ENCODE measurements at places on chromosomes 6 and 20.

GRCh38 chr6:160260367-160260766, 1.7 kb upstream of the SLC22A2 start:
- DNase-seq = no peak

DNA sequence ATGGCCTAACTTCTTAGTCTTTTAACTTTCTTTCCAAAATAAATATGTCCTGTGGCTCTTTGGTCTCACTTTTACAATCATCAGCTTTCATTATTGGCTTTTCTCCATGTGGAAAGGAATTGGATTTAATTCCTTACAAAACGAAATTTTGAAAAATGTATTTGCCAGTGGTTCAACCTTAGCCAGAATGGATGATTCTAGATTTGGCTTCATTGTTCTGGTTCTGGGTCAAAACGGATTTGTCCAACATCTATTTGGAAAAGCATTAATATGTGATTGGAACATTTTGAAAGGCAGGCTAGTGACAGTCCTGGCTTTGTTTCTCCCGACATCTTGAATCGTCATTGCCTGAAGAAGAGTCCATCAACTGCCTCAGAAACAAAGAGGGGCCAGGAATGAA, 59.2 kb downstream of the TENT5A start:
- DNase-seq = no peak

GRCh38 chr6:4925580-4925979, 78.3 kb downstream of the RPP40 start:
- no peak for DNase-seq

DNA sequence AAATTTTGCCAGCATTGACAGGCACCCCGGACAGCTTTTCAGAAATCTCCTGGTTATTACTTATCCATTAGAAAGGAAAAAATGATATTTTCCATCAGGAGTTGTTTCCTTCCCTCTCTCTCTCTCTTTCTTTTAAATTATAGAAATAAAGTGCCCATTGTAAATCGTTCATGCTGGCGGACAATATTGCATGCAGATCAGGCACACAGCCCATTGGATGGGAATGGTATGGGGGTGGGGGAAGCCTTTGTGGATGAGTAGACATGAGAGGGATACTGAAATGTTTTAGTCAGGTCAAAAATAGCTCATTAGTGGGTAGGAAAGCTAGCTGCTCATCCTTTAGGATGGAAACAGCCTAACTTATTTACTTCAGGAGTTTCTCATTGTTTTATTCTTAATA, 764.9 kb upstream of the MMS22L start:
- DNase-seq = no peak

GRCh38 chr6:146896960-146897701, 298.4 kb downstream of the ADGB start:
- DNase-seq = no peak

- DNase-seq = peak; percentile 29
These were observed 232.7 kb downstream of the HIVEP2 start for GRCh38 chr6:142712231-142712630.

DNA sequence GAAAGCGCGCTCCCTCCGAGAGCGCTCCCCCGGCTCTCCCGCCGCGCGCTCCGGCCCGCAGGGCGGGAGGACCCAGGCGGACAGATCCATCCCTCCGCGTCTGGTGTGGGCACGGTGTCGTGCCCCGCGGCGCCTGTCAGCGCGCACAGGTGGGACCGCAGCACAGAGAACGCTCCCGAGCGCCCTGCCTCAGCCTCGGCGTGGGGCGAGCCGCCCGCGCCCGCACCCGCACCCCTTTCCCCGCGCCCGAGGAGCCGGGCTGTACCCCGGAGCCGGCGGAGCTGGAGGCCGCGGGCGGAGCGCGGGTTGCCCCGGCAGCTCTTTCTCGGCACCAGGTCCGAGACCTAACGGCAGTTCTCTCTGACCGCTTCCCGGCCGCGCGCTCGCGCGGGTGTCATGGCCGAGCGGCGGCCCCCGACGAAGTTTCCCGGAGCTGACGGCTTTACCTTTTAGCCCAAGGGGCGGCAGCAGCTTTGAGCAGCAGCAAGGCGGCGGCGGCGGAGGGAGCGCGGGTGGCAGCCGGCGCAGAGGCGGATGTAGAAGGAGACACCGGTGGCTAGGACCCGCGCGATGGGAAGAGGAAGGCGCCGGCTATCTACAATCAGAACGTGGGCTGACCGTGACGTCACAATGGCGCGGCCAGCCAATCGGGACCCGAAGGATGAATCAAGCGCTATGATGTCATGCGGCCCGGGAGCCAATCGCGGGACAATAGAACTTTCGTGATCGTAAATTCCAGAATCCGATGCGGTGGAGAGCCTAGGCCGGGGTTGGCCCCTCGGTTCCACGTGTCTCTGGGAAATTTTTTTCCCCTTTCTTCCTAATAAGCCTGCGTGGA, at the start of gene ELOVL5:
TSS of gene ELOVL5 (minus strand) at position 580 of the 838 bp plus-strand sequence. CDS start 53,251 bp downstream, outside the sequence.
- DNase-seq = peak; percentile 99

DNA sequence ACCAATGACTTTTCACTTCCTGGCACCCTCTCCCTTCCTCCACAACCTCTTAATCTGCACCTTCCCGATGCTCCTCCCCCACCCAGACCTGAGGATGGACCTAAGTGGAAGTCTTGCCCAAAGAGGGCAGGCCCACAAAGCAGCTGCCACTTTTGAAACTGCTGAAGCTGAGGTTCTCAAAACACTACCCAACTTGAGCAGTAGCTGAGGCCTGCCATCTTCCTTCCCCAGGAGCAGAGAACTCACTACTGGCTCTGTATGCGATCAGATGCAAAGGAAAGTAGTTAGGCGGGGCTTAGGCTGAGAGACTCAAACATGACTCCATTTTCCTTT, 1.5 kb downstream of the HM13 start:
- no peak for DNase-seq

DNA sequence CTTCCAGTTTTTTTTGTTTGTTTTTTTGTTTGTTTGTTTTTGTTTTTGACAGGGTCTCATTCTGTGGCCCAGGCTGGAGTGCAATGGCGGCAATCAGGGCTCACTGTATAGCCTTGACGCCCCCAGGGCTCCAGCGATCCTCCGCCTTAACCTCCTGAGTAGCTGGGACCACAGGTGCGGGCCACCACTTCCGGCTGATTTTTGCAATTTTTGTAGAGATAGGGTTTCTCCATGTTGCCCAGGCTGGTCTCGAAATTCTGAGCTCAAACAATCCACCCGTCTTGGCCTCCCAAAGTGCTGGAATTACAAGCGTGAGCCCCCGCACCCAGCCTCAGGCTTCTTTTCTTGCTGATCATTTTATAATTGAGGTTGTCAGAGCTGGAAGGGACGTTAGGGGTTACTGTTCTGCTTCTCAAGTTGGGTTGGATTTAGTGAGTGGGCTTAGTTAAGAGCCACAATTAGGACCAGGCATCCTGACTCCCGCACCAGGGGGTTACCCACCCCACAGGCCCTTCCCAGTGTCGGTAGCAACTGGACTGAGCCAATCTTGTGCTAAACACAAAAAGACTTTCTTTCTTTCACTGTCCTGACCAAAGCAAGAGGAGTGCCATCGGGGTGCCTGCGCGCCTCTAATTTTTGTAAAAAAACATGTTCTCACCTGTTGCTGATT, 13.1 kb upstream of the ZSCAN9 start:
- no peak for DNase-seq

- no peak for DNase-seq
These were observed 20.1 kb upstream of the TCP11 start for GRCh38 chr6:35161266-35161665.

DNA sequence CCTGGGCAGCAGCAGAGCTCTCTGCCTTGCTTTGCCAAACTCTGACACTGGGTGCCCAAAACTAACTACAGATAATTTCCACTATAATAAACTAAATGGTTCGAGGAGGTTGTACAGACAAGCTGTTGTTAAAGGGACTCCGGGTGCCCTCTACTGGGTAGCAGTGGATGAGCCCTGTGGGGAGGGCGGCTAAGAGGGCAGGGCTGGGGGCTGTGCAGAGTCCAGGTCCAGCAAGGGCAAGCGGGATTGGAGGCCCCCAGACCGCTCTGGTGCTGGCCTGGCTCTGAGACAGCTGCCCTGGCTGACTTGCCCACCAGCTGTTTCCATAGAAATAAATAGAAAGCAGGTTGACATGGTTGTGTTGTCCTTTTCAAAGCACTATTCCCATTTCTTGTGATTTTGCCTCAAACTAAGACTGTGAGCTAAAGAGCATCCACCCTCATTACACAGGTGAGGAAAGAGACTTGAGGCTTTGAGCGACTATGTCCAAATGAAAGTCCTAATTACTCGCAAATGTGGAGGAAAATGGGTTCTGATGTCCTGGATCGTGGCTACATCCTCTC, 167.6 kb upstream of the CST7 start:
- peak; percentile 26 for DNase-seq

GRCh38 chr20:36975099-36975818, 23.8 kb upstream of the SAMHD1 start:
- DNase-seq = no peak

DNA sequence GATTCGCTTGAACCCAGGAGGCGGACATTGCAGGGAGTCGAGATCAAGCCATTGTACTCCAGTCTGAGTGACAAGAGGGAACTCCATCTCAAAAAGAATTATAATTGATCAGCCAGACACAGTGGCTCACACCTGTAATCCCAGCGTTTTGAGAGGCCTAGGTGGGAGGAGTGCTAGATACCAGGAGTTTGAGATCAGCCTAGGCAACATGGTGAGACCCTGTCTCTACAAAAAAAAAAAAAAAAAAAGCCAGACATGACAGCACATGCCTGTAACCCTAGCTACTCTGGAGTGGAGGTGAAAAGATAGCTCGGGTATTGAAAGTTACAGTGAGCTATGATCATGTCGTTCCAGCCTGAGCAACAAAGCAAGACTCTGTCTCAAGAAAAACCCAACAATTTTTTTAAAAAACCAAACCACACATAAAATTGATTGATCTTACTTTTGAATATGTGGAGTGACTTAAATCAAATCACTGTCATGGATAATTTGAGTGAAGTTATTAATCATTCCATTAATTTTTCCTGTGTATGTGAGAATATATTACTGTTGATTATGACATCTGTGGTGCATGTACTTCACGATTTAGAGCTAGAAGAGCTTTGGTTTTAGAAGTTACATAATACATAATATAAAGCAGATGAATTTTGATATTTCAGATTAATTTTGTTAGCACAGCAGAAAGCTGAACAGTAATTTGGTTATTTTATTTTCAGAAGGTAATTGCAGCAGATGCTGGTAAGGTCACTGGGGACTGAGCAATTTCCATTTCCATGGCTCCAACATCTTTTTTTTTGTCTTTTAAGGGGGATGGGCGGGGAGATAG, 34.4 kb downstream of the NCOA7 start:
- DNase-seq = peak; percentile 33

GRCh38 chr6:50744976-50745375, 31.6 kb downstream of the TFAP2D start:
- no peak for DNase-seq

DNA sequence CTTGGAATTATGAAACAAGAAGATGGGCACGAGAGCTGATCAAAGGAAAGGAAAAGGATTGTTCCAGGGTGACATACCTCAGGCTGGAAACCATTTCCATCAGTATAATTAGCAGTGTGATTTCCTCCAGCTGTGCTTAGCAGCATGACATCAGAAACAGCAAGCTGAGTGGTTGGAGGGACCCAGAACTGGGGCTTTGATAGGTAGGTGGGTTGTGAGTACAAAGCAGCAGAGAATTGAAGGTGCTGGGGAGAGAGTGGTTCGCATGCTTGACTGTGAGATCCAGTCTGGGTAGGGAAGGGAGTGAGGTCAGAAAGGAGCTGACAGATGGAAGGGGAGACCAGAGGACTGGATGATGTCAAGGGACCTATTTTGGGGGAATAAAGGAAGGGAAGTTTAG, 90.4 kb downstream of the CD164 start:
- no peak for DNase-seq

- peak; percentile 48 for DNase-seq
These were observed at the start of gene ADGRG6 for GRCh38 chr6:142301651-142302391. ADGRG6 (plus strand) TSS chr6:142302007; CDS start chr6:142302330, 323 bp downstream.

- no peak for DNase-seq
These were observed 186.9 kb downstream of the LMBRD1 start for GRCh38 chr6:69609836-69610472.

DNA sequence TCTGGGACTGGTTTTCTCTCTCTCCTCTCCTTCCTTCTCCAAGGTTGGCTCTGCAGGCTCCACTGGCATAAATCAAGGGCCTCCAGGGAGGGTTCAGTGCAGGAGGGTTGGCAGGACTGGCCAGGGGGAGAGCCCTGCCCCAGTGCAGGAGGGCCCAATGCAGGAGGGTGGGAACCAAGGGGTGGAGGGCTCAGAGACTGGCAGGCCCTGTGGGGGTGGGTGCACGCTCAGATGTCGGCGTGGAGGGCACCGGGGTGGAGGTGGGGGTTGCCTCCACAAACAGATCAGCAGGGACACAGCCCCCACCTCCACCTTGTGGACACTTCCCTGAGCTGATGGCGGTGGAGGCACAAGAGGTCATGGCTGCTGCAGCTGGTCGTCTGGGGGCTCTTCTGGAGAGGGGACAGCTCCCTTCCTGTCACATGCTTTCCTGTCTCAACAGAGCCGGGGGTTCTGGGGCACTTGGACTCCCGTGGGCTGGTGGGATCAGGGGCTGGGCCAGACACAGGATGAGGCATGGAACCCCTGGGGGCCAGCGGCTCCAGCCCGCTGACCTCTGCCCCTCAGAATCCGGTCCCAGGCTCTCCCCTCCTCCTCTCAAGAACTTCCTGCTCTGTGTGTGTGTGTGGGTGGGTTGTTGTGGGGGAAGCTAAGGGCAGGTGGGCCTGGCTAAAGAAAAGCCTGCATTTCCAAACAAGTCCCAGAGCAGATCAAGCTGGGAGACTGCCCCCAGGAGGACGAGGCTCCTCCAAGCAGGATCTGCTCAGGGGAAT, 2.7 kb upstream of the ABHD16B start:
- DNase-seq = no peak

GRCh38 chr6:126477678-126478077, 137.8 kb downstream of the CENPW start:
- DNase-seq = no peak

- DNase-seq = no peak
These were observed 44.7 kb downstream of the NFATC2 start for GRCh38 chr20:51497542-51498467.

- DNase-seq = no peak
These were observed 32.0 kb downstream of the ELMO2 start for GRCh38 chr20:46374383-46374782.

GRCh38 chr20:61719691-61720347, 345.9 kb downstream of the TAF4 start:
- DNase-seq = no peak

DNA sequence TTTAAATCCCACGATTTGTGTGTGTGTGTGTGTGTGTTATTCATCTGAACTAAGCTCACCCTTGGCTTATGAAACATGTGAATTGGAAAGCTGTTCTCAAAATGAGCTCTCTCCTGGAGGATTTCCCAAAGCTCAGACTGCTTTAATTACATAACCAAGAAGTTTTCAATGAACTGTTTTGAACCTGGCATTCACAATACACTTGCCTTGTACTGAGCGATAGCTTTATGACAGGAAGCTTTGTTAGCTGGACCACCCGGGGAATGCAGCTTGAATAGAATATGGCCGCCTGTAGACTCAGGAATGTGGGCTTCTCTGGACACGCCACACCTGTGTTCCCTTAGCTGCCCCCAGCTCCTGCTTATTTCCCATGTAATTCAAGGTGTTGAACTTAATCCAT, 71.4 kb upstream of the PREP start:
- DNase-seq = no peak

Data from fibroblast of skin of right biceps (primary cell).